ENCODE measurements at places on chromosomes 6 and 20.

DNA sequence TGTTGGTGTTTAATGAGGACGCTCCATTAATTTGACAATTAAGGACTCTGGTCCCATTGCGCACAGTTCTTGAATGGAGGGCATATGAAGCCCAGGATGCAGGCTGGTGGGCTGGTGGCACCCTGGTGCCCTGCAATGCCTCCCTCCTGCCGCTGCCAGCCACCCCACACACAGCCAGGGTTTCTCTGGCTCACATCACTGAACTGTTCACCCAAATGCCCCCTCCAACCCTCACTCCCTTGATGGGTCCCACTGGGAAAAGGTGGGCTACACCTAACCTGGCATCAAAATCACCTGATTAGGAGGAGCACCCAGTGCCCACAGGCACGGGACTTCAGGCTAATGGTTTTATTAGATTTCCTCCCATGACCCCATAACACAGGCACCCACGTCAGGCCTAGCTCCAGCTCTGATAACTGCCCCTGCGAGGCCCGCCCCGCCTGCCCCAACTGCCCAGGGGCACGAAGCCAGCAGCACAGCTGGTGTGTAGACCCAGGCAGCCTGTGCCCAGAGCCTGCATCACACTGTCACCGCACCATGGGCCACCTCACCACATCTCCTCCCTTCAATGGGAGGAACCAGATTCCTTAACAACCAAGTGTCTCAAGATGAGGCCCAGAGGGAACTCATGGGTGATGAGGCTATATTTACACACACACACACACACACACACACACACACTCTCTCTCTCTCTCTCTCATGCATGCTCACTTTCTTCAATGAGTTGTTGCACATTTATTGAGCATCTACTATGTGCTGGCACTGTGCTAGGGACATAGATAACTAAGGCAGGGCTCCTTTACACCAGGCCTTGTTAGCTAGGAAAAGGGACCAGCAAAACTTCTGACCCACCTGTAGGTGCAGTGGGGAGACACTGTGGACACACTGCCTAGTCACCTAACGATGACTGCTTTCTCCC is 107.3 kb downstream of the NOL4L start:
- DNase-seq = no peak

GRCh38 chr6:1179571-1180459 is 132.1 kb upstream of the FOXQ1 start:
- no peak for DNase-seq

GRCh38 chr6:41700463-41701347 is 34.7 kb downstream of the TFEB start:
- DNase-seq = no peak

GRCh38 chr6:167116109-167116837 is 6.6 kb upstream of the CCR6 start:
- no peak for DNase-seq

DNA sequence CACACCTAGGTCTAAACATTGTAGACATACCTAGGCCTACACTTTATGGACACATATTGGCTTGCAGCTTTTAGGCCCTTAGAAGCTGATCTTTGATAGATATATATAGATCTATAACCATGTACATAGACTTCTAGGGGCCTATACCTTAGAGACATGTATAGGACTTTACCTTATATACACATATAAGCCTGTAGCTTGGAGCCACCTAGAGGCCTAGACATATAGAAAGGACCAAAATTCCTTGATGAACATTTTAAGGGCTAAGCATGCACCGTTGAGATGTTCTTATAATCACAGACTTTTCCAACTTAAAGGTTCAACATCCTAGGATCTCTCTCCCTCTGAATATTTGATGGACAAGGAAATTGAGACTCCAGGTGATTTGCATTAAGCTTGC is 371.7 kb upstream of the SASH1 start:
- DNase-seq = no peak

DNA sequence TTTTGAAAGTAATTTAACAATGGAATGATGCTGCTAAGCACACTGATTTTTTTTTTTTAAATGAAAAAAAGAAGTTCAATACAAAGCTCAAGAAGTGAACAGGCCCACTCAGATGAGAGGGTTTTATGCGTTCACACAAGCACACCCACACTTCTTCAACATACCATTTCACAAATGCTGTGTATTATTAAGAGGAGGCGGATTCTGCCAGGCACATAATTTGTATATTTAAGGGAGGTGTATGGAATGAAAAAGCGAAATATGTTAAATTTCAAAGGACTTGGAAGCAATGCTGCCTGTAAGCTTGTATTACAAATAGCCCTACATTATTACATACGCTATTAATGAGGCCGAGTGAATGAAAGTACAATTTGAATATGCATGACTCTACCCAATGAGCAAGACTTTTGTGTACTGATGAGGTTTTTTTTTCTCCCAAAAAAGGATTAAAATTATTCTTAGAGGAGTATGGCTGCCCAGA is 123.9 kb downstream of the INSM1 start:
- peak; percentile 20 for DNase-seq

- no peak for DNase-seq
Measured at GRCh38 chr6:106710580-106710979, 81.2 kb downstream of the QRSL1 start.

DNA sequence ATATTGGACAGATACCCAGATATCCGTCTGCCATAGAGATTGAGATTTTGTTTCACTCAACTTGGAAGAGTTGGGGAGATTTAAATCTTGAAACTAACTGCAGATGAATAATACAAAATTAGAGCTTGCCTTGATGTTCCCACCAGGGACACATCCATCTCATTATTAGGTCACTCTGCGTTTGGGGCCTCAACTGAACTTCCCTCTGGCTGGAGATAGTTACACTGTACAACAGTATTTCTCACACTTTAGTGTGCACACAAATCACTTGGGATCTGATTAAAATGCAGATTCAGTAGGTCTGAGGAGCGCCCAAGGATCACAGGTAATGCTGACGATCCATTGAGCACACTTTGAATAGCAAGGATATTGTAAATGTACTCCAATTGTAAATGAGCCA is 35.0 kb upstream of the ADTRP start:
- no peak for DNase-seq

- DNase-seq = no peak
Measured at GRCh38 chr6:118502169-118502568, 45.9 kb upstream of the PLN start.

DNA sequence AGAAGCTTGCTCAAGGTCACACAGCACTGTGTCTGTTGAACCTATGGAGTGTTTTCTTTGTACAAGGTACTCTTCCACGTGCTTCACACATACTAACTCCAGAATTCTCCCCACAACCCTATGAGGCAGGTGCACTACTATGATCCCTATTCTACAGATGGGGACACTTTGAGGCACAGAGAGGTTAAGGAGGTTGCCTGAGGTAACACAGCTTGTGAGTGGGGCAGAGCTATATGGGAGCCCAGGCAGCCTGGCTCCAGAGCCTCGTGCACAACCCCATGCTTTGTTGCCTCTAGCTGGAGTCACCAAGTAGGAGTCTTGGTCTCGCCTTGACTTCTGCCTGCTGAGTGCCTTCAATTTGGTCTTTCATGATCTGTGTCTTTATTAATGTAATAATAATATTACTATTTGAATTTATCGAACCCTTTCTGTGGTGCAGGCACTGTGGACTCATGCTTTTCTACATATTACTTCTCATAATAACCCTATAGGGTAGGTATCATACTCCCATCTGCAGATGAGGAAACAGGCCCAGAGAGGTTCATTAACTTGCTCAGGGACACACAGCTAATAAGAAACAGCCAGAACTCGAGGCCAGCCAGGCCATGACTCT is 13.3 kb upstream of the SPDEF start:
- DNase-seq = no peak

GRCh38 chr6:54916858-54917257 is 70.3 kb downstream of the FAM83B start:
- DNase-seq = no peak

- DNase-seq = no peak
Measured at GRCh38 chr20:43766917-43767316, 40.1 kb upstream of the GTSF1L start.

GRCh38 chr6:26404546-26404945 is 2.5 kb downstream of the BTN3A1 start:
- no peak for DNase-seq

- no peak for DNase-seq
Measured at GRCh38 chr20:62241506-62241905, 3.2 kb downstream of the OSBPL2 start.

DNA sequence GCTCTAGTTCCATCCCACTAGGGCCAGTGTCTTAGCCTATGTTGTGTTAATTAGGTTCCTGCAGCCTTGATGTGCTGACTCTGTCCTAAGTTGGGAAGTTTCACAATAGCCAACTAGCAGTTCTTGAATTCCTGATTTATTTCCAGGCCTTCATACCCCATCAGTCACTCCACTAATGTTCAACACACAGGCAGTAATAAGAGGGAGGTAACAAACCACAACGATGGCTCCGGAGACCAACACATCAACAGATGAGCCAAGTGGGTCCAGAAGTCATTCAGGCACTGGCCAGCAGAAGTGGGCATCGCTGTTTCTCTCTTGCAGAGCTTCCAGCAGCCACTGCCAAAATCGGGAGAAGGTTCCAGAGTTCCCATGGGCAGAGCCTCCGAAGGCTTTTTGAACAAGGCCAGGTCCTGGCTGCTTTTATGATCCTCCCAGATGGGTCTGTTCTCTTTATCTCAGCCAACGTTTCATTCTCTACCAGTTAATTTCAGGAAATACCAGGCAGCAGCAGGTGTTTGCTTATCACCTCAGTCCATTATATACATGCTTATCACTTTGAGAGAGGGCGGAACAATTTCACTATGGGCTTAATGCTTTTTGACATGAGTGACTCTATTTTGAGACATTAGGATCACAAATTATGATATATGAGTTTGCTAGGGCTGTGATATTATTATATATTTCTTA is 48.5 kb upstream of the NOP56 start:
- DNase-seq = no peak

DNA sequence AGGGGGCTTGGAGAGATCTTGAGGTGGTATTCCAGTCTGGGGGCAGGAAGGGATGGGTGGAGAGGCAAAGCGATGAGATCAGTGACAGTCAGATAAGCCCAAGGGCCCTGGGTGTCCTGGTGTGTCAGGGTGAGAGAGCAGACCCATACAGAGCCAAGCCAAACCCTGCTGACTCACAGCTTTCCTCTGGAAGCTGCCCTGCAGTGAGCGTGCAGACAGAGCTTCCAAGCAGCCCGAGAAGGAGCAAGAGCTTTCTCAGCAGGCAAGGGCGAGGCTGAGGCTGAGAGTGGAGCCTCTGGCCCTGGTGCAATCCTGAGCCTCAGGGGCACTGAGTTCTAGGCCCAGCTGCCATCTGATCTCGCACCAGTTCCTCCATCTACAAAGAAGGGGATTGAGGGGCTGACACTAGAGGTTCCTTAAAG is 91.1 kb upstream of the HIVEP1 start:
- DNase-seq = no peak

DNA sequence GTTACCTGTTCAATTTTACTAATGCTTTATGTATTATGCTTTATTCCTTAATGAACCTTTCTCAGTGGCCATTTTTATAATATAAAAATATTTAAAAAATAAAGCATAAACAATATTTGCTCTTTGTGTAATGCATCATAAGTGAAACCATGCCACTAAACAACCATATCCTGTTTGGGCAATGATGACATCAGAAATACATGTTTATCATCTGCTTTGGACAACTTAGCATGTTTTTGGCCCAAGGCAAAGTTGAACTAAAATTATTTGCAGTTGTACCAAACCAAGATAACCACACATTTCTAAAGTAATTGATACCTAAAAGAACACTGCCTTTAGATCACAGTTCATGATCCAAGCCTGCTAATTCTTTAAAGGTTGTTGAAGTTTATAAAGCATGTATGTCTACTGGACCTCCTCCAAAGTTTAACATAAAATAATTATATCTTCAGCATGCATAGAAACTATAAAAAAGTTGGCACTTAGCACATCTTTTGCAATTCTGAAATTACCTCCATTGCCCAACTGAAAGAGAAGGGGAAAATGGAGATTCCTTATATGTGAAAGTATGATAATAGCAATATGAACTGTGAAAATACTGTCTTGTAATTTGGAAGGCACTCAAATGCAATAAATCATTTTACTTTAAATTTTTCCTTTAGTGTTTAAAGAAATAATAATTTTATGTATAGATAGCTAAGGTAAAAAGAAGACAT is 325.6 kb upstream of the RUNX2 start:
- no peak for DNase-seq

DNA sequence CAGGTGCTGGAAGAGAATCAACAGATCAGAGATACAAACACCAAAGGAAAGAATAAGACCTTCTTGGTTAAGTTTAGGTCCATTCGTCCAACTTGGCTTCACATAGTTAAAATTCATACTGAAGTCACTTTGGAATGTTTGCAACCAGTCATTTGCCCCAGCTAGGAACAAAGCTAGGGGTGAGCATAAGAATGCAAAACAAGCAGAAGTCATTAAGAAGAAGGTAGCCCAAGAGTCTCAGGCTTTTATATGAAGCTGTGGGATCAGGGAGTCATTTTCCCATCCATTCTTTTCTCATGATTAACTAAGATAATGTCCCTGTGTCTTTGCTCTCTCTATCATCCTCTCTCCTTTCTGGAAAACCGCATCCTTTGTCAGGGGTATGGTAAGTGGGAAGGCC is 51.5 kb upstream of the TMEM170B start:
- no peak for DNase-seq

- no peak for DNase-seq
Measured at GRCh38 chr6:166462461-166463135, 79.9 kb upstream of the MPC1 start.

DNA sequence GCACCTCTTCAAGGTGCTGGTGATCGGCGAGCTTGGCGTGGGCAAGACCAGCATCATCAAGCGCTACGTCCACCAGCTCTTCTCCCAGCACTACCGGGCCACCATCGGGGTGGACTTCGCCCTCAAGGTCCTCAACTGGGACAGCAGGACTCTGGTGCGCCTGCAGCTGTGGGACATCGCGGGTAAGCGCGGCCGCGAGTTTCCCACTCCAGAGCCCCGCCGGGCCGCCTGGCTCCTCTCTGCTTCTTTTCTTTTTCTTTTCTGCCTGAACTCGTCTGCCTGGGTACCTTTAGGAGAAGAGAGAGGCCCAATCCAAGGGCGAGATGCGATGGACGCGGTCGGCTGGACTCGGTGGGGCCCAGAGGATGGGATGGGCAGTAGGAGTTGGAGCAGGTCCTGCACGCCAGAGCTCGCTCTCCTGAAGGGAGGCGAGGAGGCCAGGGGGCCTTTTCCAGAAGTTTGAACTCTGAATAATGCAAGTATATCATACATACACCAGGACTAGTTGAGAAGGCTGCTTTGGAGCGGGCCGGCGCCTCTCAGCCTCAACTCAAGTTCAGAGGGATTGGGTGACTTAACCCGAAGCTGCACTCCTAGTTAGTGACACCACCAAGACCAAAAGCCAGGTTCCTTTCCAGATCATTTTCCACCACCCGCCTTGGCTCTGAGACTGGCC is 445 bp downstream of the RAB32 start:
- no peak for DNase-seq

GRCh38 chr20:38278763-38279162 is 18.2 kb upstream of the KIAA1755 start:
- DNase-seq = no peak

DNA sequence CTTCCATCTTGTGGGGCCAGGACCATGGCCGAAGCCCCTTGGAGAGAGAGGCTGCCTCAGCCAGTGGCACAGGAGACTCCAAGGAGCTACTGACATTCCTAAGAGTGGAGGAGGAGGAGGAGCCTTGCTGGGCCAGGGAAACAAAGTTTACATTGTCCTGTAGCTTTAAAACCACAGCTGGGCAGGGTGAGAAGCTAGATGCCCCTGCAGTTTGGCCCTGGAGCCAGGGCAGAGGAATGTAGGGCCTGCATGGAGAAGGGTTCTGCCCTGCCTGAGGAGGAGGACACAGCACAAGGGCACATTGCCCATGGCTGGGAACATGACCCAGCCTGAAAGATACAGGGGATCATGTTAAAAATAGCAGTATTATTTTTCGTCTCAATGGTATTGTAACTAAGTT is 37.4 kb downstream of the PLCG1 start:
- no peak for DNase-seq
